ENCODE measurements at places on chromosomes 11 and 22.

GRCh38 chr11:64916040-64916774 lies 802 bp downstream of the ATG2A start:
- peak; percentile 19 for DNase-seq

DNA sequence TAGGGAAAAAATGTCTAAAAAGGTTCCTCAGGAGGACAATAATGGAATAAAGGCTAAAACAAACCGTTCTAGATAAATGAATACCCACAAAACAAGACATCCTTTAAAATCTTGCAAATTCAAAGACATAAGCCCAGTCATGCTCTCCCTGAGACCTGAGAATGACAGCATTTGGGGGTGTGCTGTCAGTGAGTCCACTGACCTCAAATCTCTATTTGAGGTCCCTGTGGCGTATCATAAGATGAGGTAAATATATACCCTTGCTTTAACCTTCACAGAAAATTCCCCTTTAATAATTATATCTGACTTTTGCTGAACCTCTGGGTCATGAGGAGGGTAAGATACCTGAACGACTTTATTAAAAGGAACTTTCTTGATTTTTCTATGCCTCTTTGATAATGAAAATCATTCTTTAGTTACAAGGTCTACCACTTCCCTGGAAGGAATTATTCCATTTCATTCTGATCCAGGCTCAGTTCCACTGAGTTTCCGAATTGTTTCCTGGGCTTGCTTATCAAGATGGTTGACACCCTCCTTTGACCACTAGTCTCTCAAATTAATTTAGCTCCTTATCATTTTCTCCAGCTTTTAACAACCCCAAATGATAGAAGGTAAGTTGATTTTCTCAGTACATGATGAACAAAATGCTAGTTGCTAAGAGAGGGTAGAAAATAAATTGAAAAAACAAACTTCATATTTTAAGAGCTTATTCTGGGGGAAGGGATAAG lies 53.8 kb upstream of the CHRM4 start:
- DNase-seq = no peak

GRCh38 chr11:29261831-29262230 lies 755.0 kb downstream of the KCNA4 start:
- no peak for DNase-seq

- no peak for DNase-seq
These were observed 18.8 kb downstream of the VPS37C start for GRCh38 chr11:61142424-61142823.

GRCh38 chr22:40679249-40679963 lies at the start of gene MCHR1:
Gene MCHR1 (plus strand): TSS chr22:40679484. CDS start chr22:40679653, 169 bp downstream.
- DNase-seq = no peak

All from Jurkat, Clone E6-1 (cell line).